Common myeloid progenitor, CD34-positive (primary cell): ENCODE measurements at places on chromosomes 7 and 10.

DNA sequence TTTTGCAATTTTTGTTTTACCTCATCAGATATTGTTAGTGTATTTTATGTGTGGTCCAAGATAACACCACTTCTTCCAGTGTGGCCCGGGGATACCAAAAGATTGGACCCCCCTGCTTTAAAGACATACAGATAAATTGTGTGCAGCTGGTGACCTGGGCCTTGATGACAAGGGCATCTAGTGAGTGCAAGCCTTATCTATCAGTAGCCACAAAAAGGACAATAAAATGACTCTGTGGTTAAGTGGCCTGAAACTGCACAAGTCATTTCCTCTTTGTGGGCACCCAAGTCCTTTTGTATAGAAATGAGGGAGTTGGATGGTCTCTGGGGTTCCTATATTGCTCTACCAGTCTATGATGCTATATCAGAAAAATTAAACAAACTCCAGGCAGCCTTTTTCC, 98.1 kb downstream of the PARD3 start:
- peak; percentile 74 for DNase-seq

DNA sequence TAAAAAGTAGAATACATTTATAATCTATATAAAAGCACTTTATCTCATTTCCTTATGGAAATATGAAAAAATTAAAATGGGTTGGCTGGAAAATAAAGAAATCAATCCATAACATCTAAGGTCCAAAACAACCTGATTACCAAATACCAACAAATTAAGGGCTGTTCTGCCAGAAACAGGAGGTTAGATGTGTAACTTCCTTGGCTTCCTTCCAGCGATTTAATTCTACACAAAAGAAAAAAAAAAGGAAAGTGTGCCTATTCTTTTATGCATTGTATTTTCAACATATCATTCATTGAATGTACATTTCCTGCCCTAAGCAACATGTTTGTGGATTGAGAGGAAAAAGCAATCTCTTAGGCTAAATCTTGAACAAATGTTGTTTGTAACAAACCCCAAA, 36.2 kb upstream of the USP6NL start:
- DNase-seq, result peak; percentile 51

GRCh38 chr7:65037740-65038688, 31.5 kb upstream of the ERV3-1 start:
- DNase-seq, result peak; percentile 97

DNA sequence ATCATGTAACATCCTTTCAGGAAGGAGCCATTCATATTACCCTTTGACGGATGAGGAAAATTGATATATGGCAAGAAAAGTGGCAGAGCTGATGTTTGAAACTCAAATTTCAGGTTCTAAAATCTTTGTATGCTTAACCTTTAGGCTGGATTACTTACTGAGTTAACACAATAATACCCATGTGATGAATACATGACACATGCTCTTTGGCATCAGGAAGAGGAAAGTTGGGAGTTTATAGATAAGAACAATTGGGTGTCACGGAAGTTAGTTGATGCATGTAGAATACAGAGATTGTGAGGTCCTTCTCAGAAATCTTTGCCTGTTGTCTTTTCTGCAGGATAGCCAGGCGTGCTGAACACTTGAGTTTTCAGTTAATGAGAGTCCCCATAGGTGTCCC, 572.1 kb upstream of the POM121L12 start:
- no peak for DNase-seq

DNA sequence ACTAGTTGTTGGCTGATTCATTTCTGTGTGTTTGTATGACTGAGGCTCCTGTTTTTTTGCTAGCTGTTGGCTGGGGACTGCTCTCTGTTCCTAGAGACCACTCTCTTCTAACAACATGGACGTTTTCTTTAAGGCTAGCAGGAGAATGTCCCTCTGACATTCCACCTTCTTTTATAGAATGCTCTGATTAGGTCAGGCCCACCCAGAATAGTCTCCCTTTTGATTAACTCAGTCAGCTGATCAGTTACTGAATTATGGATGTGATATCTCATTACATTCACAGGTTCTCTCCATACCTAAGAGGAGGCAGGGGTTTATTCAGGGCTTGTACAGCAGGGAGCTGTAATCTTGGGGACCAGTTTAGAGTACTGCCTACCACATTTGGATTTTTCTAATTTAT, 175.6 kb upstream of the RHOBTB1 start:
- no peak for DNase-seq
